BJ (cell line): ENCODE measurements at places on chromosomes 16 and 17. TPM values are rescaled to one million over a fixed set of nuclear protein-coding genes. Genes with fewer than 3 reads are reported as not detected.

- no peak for DNase-seq
Observed at GRCh38 chr17:49715717-49716279, 8.0 kb upstream of the SLC35B1 start.

- DNase-seq, result no peak
Observed at GRCh38 chr16:10619271-10619849, 39.0 kb upstream of the EMP2 start.

GRCh38 chr17:43891851-43892646, 15.3 kb downstream of the MPP2 start:
- DNase-seq, result no peak

DNA sequence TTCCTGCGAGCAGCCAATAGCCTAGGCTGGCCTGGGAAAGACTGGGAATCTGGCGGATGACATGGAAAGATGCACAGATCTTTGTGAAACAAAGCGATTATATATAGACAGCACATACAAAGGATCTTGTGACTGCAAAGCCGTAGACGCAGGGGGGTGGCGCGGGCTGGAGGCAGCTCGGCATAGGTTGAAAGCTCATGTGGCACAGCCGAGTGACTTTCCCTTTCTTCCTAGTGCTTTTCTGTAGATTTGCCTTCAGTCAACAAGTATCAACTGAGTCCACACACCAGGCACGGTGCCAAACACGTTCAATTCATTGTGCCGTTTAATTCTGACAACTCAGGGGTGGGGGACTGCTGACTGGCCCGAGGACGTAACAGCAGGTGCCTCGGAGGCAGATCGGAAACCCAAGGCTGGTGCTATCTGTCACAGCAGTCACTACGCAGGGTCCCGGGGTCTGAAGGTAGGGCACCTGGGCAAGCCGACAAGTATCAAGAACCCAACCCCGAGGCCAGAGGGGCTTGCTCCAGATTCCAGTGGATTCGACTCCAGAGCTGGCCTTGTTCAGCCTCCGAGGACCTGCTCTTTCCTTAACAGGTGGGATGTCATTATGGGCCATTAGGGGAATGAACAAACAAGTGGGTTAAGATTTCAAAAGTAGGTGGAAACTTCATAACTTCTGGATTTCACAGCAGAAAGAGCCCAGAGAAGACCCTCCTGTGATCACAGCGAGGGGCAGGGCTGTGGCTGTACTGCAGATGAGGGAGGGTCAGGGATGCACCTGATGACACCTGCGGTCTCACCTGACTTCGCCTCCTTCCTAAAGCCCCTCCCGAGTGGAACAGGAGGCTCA, 5.9 kb downstream of the PAM16 start:
- DNase-seq, result no peak

DNA sequence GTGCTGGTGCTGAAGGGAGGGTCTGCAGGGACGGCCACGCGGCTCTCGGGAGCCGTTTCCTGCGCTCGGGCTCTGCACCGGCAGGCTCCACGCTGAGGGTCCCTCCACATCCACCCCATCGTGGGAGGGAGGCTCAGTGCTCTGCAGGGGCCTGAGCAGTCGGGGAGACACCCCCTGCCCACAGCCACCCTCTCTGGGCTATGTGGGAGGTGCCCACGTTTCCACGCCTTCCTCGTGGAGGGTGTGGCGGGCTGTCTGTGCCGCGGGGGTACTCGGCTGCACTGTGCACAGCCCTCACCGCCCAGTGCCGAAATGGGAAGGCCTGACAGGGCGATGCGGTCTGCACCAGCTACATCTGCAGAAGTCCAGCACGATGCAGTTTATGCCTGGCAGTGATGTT, 25.5 kb upstream of the ZNF750 start:
- no peak for DNase-seq

DNA sequence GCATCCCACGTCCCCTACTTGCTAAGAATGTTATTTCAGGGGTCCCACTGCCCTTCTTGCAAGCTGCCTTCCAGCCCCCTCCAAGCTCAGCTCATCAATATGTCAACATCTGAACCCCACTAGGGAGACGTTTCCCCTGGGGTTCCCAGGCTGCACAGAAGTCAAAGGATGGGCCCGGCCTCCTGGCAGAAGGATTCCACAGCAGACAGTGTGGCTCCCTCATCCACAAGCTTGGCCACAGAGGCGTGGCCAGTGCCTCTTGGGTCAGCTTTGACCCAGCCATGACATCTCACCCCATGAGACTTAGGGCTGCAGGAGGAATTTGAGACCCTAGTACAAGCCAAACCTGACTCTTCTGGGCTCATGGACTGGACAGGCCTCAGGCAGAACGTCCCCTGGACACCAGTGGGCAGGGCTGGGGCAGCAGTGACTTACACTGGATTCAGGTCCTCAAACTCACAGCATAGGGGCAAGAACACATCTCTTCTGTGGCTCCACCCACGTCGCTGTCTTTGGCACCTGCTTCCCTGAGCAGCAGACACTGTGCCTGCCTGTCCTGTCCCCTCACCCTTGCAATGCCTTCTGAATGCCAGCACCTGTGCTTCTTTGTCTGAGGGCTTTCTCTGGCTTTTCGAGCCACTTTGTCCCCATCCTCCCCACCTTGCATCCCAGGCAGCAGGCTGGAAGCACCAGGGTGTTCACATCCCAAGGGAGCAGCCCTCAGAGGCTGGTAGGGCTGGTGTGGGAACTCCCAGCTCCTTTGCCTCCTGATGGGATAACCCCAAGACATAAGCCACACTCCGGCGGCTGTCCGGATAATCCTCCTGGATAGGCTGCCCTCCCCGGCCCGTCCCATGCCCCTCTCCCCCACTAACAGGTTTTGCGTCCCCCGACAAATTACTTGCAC, 56.0 kb upstream of the ENPP7 start:
- no peak for DNase-seq

GRCh38 chr17:80673152-80673920, 128.7 kb downstream of the RPTOR start:
- no peak for DNase-seq

DNA sequence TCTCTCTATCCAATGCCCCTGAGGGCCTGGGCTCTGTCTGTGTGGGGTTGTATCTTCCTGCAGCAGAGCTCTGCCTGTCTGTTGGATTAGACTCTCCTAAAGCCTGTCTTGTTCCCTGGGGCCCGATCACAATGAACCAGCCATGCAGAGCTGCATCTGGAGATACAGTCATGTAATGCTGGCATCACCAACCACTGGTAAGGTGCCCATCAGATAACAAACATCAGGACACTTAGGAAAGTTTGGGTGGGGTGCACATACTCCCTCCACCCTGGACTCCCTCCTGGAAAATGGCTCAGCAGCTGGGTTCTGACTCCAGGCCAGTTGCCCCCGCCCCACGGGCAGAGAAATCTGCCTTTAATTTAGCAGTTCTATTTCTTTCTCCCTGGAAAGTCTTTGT, 61.3 kb upstream of the BRD7 start:
- no peak for DNase-seq

DNA sequence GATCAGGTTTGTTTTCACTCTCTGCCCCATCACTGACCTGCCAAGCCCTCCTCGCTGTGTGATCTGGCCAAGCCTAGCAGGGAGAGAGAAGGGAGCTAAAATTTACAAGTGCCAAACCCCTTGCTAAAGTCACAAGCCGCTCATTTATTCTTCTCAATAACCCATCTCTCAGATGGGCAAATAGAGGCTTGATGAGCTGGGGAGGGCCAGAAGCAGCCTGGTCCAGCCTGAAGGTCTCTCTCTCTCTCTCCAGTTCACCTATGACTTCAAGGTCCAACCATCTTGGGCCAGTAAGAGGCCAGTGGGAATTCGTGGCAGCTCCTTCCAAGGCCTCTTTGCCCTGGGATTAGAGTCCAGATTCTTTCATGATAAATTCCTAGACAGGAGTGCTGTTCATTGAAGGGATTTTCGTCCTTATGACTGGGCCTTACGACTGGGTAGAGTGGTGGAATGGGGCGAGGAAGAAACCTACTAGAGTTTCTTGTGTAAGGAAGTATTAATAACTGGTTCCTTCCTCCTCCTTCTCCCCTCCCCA, 3.4 kb downstream of the CA7 start:
- no peak for DNase-seq

DNA sequence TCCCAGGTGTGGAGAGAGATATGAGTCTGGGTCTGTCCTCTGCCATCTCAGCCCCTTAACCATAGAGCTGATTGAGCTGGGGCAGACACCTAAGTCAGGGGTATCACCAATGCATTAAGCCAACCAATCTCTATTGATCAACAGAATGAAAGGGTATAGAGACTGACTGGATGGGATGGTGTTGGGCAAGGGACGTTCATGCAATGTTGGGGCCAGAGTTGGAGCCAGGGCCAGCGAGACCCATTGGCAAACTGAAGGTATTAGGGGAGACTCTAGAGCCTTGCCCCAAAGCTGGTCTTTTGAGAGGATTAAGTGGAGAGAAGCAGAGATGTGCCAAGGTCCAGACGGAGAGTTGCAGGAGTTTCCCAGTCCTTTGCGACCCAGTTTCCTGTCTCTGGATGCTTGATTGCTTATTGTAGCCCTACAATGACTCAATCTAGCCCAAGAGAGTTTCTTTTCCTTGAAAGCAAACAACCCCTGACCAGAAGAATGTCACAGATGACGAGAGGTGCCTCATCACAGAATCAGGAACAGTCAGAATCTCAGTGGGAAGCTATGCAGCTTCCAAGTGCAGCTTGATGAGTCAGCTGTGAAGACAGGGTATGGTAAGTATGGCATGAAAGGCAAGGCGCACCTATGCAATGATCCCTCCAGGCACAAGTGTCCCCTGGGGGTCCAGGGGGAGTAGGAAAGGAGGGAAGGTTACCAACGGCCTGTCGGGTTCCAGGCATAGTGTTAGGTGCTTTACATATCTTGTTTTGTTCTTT, 137.2 kb downstream of the UTP18 start:
- no peak for DNase-seq

The SLC39A11 gene
- 17.6 and 20.9 TPM in 2 replicates for polyA plus RNA-seq

The ANKRD40CL gene
- not detected in 2 replicates for polyA plus RNA-seq

The COQ9 gene
- polyA plus RNA-seq, result 62.7 and 69.5 TPM in 2 replicates
